ENCODE measurements at places on chromosomes 7 and 10.

- no peak for DNase-seq
Observed at GRCh38 chr10:70597856-70598815, 4.4 kb downstream of the PRF1 start.

GRCh38 chr7:157090485-157091165 lies 48.1 kb upstream of the UBE3C start:
- DNase-seq, result no peak

DNA sequence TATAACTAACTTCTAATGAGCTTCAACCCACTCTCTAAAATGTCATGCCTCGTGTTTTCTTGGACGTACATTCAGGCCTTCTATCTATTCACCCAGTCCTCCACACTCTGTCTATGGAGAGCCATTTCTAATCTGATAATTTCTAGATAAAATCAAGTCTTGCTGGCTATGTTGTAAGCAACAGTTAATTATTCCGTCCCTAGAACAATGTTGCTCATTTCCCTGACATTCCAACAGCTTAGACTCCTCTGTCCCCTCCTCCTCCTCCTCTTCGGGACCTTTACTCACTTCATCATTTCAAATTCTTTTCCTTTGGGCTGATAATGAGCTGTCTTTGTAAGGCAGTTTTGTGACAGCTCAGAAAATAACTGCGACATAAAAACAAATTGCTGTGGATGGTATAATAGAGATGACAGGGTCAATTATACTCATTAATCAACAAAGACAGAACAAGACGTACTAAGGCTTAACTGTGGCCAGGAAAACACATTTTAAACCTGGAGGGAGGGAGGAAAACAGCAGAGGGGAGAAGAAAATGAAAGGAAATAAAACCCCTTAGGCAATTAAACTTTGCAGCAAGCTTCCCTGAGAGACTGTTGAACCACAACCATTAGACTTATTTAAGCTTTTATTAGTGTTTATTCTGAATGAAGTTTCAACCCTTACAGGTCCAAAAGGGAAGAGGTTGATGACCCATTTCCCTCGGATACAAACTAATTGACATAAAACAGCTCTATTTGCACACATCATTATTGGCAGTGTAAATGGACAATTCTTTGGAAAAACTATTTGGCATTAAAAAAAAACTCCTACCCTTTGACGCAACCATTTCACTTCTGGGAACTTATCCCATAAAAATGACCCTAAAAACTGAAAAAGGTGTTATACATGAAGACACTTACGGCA lies 179.1 kb downstream of the SFMBT2 start:
- no peak for DNase-seq

GRCh38 chr10:127374901-127375300 lies 174.2 kb upstream of the NPS start:
- no peak for DNase-seq

GRCh38 chr10:120477743-120478141 lies 20.7 kb downstream of the PLPP4 start:
- no peak for DNase-seq

- DNase-seq, result no peak
Observed at GRCh38 chr7:47452715-47453092, 129.2 kb downstream of the TNS3 start.

- no peak for DNase-seq
Observed at GRCh38 chr10:98269435-98269912, 1.5 kb upstream of the LOXL4 start.

DNA sequence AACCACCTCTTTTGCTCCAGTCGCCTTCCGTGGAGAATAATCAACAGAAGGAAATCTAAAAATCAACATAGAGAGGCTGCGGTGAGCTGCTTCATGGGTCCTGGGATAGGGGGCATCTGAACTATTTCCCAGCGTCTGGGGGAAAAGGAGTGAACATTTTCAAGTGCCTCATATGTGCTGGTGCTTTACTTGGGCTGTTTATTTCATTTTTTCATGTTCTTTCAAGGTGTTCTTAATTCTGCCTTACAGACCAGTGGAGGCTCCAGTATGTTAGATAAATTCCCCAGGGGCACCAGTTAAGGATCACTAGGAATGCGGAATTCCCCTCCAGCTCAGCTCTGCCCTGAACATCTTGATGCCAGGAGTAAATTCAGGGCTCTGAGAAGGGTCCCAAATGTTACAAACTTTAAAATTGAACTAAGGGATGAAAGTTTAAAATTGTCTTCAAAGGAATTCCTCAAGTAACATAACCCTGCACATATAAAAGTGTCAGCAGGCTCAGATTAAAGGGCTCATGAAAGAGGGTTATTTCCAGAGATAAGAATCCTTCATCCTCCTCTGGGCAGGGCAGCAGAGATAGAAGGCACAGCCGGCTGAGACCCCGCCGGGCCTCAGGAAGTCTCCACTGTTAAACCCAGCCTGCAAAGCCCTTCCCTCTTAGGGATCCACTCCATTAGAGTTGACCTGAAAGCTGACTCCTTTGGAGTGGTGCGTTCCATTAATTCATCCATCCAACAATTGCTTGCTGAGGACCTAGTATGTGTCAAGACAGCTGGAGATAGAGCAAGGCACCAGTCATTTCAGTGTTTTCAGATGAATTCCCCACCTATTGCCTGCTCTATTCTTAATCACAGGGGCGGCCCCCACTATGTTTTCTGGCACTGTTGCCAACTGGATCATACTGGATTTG lies 345.8 kb downstream of the KCNMA1 start:
- DNase-seq, result no peak

DNA sequence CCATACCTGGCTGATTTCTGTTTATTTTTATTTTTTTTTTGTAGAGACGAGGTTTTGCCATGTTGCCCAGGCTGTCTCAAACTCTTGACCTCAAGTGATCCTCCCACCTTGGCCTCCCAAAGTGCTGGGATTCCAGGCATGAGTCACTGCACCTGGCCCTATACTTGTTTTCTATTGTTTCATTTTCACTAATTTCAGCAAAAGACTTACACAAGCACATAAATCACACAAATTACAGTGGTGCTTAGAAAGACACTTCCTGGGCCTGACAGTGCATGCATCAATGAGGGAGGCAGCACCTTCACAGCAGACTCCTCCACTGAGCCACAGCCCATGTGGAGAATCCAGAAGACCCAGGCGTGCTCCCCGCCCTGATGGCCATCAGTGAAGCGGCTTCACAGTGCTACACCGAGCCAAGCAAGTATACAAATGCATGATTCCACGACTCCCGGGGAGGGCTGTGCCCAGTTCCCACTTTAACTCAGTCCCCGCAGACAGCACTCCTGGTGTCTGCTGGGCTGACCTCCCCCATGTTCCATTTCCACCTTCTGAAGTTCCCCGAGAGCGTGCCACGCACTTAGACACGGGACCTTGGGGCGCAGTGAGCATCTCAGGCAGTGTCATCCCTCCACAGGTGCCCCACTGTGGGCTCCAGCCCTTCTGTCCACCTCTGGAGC lies 20.6 kb downstream of the PITRM1 start:
- no peak for DNase-seq

DNA sequence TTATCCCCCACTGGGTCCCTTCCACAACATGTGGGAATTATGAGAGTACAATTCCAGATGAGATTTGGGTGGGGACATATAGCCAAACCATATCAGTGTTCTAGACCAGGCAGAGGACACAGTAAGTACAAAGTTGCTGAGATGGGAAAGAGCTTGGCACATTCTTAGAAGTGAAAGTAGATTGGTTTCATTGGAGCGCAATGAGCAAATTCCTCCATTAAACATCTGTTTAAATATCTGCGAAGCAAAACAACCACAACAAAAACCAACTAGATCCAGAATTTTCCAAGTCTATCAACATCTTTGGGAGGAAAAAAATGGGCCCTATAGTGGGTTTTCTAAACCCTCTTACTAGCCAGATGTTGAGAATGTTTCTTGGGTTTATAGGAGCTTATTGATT lies 80.0 kb upstream of the STEAP1B start:
- no peak for DNase-seq

DNA sequence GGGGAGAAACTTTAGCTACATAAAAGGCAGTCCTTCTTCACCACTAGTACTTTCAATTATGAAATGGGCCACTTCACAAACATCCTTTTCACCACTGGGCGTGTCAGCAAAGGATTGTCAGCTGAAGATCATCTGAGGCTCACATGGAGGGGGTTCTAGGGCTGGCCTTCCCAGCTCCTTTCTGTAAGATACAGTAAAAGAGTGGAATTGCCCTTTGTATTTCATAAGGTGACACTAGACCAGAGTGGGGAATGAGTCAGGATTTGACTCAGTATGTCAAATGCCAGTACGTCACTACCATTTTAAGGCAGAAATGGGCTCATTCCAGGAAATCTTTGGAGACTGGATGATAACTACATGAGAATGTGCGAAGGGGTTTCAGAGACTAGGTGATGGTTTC lies 21.2 kb upstream of the BLOC1S2 start:
- no peak for DNase-seq

GRCh38 chr7:45028920-45029344 lies 28.9 kb downstream of the CCM2 start:
- no peak for DNase-seq

DNA sequence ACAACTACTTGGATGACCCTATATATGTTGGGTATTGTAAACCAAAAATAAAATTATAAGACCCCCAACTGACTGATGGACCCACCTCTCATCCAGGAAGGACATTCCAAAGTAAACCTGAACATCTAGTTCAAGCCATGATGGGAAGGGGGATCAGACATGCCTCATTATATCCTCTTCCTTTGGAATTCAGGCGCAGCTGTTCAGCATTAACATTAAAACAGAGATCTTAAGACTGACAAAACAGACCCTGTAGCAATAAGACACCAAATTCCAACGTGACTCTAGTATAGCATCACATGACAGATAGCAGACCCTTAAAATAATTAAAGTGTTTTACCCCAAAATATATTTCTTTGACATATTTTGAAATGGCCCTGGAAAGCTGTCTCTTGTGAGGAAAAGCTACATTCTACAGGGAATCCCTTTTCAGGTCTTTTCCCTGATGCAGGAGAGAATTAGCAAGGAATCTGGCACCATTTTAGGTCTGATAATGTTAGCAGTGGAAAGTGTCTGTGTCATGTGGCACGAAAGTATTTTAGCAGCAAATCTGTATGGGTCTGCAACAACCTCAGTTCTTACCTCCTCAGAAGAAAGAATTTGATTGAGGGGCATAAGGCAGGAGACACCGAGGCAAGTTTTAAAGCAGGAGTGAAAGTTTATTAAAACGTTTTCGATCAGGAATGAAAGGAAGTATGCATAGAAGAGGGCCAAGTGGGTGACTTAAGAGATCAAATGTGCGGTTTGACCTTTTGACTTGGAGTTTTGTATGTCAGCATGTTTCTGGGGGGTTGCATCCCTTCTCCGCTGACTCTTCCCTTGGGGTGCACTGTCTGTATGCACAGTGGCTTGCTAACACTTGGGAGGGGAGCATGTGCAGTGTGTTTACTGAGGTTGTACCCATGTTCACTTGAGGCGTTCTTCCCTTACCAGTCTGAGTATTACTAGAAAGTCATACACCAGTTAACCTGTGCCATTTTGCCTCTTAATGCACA lies 236.6 kb upstream of the PPP1R3A start:
- no peak for DNase-seq

DNA sequence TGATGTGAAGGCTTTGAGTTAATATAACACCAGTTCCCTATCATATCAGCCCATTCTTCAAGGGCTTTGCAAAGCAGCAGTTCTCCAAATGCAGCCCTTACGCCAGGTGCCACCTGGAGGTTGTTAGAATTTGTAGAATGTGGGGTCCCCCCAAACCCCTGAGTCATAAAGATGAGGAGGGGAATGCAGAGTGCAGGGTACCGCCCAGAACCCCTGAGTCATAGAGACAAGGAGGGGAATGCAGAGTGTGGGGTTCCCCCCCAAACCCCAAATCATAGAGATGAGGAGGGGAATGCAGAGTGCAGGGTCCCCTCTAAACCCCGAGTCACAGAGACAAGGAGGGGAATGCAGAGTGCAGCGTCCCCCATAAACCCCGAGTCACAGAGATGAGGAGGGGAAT lies 605.8 kb downstream of the PTPRN2 start:
- DNase-seq, result no peak
